ENCODE measurements at places on chromosomes 3 and 15.

GRCh38 chr3:113658107-113658506, 38.3 kb downstream of the USF3 start:
- no peak for DNase-seq

DNA sequence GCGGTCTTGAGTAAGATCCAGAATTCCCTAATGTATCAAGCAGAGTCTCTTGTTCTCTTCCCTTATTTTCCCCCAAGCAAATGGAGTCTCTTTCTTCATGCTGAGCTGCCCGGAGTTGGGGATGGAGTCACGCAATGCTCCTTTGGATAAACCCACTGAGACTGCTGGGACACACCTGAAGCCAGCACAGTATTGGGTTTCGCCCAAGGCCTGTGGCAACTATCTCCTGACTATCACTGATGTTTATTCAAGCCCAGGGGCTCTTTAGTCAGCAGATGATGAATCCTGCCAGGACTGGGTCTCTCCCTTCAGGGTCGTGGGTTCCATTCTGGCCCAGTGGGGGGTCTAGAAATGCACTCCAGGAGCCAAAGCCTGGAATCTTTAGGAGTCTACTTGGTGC, 11.3 kb downstream of the USF3 start:
- no peak for DNase-seq

DNA sequence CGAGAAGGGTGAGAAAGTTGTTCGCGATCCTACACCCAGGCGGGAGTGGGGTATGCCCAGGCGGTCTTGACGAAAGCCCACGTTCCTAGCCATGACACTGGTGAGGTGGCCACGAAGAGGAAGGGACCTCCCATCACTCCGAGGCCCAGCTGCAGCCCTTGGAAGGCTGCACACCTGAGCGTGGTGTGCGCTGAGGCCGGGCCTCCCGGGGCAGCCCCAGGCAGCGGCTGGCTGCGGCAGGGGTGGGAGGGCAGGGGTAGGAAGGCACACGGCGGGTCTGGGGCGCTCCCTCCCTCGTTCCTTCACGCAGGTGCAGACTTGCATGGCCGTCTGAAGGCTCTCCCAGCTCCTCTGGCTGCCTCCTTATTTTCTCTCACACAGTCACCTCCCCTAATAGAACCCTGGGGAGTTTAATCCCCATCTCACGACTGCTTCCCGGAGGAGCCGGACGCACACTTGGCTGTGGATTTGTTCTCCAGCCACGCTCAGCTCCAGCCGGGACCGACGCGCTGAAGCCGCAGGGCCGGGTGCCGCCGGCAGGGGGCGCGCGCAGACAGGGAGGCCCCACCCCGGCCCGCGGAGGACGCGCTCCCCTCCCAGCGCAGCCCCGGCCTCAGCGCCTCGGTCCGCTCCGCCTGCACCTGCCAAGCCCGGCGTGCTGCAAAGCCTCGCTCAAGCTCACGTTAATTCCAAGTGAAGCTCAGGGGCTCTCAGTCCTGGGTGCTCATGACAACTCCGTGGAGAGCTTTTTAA, 37.8 kb upstream of the MUC4 start:
- DNase-seq = no peak

GRCh38 chr3:67418426-67419217, 235.8 kb downstream of the SUCLG2 start:
- DNase-seq = no peak

DNA sequence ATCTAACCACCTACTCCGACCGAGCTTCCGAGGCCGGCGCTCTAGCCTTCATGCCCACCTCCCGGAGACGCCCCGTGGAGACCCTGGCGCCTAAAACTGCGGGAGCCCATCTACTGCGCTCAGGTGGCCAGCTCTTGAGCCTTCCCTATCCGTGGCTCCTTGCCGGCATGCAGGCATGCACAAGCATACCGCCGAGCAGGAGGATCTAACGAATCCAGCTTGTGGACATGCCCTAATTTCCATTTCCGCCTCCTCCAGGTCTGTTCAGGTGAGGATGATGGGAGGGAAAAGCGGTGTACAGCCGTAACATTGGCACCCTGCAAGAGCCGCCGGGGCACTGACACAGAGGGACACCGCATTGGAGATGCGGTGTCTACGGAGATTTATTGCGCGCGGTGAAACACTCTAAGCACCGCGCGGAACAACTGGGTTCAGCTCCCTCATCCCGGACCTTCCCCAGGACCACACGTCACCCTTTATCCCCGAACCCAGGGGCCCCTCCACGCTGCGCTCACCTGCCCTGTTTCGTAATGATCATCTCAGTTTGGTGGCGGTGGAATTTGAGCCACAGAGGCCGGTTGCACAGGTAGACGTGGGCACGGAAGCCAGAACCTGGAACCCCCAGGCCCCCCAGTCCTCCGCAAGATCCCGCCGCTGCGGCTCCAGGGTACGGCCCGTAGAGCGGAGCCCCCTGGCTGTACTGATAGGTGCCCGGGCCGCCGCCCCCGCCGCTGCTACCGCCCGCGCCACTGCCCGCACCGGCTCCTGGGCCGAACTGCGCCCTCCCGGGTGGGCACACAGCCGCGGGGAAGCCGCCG, 1.0 kb downstream of the EOMES start:
- DNase-seq = peak; percentile 77

- peak; percentile 61 for DNase-seq
These were observed 52.3 kb upstream of the CHRNA7 start for GRCh38 chr15:31977812-31978661.

GRCh38 chr3:160130071-160130470, 95.2 kb upstream of the C3orf80 start:
- DNase-seq = no peak

- no peak for DNase-seq
These were observed 51.3 kb upstream of the OSBPL11 start for GRCh38 chr3:125646581-125646980.

GRCh38 chr3:45499529-45499928, 95.0 kb upstream of the LIMD1 start:
- peak; percentile 43 for DNase-seq

- no peak for DNase-seq
These were observed 14.6 kb upstream of the FAM107A start for GRCh38 chr3:58591517-58592510.

DNA sequence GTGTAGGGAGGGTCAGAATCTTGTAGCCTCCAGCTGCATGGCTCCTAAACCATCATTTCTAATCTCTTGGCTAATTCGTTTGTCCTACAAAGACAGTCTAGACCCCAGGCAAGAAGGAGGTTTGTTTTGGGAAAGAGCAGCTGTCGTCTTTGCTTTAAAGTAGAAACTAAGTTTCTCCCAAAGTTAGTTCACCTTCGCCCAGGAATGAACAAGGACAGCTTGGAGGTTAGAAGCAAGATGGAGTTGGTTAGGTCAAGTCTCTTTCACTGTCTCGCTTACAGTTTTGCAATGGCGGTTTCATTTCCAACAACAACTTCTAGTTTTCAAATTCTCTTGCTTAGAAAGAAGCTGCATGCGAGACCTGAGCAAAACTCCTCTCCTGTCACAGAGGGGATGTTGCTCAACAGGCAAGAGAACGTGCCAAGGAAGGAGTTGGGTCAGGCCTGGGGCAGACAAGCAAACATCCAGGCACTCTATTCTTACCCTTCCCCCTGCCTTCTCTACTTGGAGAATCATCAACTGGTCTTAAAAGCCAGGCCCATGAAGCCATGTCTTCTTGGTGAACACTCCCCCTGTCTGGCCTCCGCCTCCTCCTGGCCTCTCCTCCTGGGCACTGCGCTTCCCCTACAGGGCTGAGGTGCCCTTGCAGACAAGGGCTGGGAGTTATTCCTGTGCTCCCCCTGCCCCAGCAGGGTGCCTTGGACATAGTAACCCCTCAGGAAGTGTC, 57.6 kb downstream of the TMEM44 start:
- no peak for DNase-seq

DNA sequence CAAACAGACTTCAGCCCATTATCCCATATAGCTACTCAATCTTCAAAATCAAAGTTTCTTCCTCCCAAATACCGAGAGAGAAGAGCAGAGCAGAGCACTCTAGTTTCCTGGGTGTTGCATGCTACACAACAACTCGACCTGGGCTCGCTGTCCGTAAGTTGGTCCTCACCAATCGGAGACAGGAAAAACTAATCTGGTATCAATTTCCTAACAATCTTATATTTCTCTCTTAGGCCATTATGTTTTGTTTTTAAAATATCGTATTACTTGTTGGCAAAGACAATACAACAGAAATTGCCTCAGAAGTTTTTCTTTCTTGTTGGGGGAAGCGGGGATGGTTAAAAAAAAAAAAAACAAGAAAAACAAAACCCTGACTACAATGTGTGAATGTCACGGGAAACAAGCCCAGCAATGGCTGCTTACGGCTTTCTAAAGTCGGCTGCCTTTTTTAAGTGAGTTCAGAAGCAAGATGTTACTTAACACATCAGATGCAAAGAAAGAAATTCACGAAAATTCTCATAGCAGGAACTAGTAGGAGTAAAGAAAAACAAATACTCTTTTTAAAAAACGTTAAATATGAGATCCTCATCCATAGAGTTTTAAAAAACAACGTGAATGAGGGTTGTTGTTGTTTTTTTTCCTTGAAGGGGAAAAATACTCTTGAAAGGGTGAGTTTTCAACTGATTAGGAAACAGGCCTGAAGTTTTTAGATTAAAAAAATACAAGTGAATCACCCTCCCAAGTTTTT, 1.9 kb downstream of the VGLL4 start:
- no peak for DNase-seq

DNA sequence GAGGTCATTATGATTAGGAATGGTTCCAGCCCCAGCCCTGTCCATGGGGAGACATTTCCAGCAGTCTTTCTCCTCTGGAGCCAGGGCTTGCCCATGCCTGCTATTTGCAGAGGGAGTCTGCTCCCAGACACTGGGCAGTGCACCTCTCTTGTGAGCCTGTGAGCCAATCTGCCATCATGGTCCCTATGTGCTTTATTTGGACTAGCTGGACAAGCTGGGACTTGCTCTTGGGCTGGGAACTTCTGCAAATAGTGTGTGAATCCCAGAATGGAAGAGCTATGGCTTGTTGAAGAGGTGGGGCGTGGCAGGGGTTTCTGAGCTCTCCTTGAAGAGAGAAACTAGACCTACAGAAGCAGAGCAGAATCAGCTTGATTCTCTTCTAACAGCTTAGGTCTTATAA, 53.7 kb upstream of the KY start:
- peak; percentile 4 for DNase-seq

DNA sequence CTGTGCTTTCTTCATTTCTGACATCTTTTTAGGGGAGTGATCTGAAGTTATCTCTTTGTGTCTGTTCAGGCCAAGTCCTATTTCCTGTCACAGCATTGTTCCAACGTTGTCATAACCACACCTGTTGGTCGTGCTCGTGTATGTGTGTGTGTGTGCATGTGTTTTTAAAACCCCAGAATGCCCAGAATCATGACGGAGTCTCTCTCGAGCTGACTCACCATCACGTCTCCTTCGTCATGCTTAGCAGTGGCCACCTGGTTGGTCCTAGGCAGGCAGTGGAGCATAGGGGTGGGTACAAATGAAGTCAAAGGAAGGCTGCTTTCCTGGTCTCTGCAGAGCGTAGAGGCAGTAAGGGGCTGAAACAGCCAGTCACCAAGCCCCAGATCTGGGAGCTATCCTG, 126.8 kb upstream of the ABHD17C start:
- no peak for DNase-seq

DNA sequence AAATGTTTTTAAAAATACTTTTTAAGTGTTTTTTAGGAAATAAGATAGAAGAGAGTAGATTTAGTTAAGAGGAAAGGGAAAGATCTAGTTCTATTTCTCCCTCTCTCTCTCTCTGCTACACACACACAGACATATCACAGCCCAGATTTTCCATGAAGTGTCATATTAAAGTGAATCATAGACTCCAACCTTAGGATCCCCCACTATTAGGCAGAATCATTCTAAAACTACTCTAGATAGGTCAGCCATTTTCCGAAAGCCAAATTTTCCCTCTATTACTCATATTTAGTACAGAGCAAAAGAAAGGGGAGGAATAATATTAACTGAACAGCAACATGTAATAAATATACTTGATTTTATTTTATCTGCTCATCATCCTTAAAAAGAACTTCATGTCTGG, 45.1 kb upstream of the RSL24D1 start:
- no peak for DNase-seq

DNA sequence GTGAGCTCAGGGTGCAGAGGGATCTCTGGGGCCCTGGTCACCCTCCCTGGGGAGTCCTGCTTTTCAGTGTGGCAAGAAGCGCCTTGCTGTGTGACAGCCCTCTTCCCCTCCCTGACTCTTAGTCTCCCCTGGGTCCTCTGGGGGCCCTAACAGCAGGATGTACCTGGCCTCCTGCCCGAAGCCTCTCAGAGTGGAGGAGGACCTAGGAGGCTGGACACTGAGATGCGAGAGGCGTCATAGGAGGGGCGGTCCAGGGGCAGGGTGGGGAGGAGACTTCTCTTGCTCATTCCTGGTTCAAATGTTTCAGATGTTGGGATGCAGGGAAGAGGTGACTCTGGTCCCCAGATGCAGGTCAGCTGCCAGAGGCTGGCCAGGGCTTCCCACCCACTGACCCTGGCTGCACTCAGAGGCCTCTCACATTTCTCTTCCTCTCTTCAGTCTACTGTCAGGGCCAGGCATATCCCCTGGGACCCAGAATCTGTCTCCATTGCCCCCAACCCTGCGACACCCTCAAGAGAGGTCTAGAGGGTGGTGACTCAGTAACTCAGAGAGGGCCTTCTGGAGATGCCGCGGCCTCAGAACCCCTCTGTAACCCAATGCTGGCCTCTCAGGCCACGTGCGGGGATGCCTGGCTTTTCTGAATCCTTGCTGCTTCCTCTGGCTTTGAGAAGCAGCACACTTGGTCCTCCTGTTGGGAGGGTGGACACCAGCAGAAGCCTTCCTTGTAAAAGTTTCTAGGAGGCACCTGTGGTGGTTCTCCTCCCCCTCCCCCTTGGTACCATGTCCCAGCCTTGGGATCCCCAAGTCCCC, 25.9 kb downstream of the SNX33 start:
- no peak for DNase-seq

DNA sequence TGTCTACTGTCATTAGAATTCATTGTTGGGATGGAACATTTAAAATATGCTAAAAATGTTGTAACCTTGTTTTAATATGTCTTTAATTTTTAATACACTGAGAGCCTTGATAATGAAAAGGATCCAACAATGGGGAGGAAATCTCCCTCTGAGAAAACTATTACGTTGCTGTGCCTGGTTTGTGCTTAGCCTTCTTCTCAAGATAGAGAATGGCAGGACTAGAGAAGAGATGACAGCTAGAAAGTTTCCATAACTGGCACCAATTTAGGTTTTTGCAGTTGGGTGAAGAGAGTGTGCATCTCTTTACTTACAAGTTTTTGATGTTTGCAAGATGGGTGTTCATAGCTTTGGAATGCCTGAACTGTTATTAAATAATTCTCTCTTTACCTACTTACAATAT, 42.6 kb upstream of the NANOGP8 start:
- DNase-seq = no peak

DNA sequence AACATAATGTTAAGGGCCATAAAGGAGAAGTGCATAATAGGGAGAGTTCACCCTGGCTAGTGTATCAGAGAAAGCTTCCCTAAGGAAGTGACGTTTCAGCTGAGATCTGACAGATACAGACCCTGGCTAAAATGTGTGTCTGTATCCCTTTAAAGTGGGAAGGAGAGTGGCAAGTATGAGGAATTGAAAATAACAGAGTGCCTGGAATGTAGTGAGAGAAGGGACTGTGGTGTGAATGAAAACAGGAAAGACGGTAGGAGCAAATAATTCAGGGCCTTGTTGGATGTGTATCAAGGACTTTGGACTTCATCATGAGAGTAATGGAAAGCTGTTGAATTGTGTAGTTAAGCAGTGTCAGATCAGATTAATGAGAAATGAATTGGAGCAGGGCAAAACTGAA, 30.5 kb downstream of the NEO1 start:
- DNase-seq = no peak

All from NCI-H1417 (cell line).